Hypothalamus (tissue), 51 donors: ENCODE measurements at places on chromosomes 2 and 18.

GRCh38 chr2:105294844-105295481 lies 34.6 kb downstream of the TGFBRAP1 start:
- DNase-seq, result peak; percentile 2

DNA sequence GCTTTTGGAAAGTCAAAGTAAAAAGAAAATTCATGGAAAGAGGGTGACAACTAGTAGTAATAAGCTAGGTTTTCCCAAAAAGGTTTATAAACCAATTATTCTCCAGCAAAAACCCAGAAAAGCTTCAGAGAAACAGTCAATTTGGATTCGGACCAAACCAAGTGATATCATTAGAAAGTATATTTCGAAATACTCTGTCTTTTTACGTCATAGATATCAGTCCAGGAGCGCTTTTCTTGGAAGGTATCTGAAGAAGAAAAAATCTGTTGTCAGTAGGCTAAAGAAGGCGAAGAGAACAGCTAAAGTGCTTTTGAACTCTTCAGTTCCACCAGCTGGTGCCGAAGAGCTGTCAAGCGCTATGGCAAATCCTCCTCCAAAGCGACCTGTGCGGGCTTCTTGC lies 36.6 kb downstream of the ZDBF2 start:
- no peak for DNase-seq

DNA sequence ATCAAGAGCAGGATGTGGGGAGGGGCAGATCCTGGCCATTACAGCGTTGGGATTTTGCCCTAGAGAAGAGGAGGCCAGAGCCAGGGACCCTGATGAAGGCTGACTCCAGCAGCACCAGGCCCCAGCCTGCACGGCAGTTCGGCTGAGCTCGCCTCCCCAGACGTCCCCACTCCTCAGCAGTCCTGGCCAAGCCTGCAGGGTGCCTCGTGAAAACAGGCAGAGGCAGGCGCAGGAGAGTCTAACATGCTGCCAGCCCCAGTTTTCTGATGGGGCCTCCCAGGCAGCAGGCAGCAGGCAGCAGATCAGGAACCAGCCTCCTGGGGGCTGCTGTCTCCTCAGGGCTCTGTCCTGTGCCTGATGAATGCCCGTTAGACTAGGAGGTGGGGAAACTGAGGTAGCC lies 19.7 kb upstream of the GLI2 start:
- no peak for DNase-seq

- no peak for DNase-seq
These were observed 21.6 kb upstream of the SULT1C2 start for GRCh38 chr2:108267101-108267500.

GRCh38 chr2:134379293-134379692 lies 125.4 kb downstream of the MGAT5 start:
- DNase-seq, result no peak

GRCh38 chr2:127485694-127486071 lies 40.6 kb downstream of the IWS1 start:
- DNase-seq, result no peak

GRCh38 chr18:58606236-58606635 lies 22.7 kb downstream of the ALPK2 start:
- no peak for DNase-seq
